ENCODE measurements at places on chromosomes 7 and 10.

- no peak for DNase-seq
Measured at GRCh38 chr10:46092524-46093081, 46.5 kb upstream of the MSMB start.

GRCh38 chr7:28980451-28981160 is 22.5 kb upstream of the TRIL start:
- no peak for DNase-seq

DNA sequence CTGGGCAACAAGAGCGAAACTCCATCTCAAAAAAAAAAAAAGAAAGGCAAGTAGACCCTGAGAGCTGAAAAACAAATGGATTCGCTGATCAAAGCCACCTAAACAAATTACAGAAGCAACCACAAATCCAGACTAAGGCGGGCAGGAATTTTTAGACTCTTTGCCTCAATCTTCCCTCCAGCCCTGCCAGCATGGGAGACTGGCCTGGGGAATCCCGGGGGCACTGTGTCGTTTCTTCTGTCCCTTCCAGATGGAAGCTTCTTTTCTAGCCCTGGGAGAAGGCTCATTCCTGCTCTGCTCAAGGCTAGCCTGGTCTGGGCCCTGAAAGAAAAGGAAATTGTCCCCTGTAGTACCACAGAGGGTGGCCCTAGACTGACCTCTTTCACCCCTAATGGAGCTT is 15.6 kb upstream of the SERPINE1 start:
- no peak for DNase-seq

- no peak for DNase-seq
Measured at GRCh38 chr10:30396293-30396692, 37.7 kb upstream of the MAP3K8 start.

- DNase-seq: no peak
Measured at GRCh38 chr10:35216303-35216905, 89.8 kb downstream of the CREM start.

DNA sequence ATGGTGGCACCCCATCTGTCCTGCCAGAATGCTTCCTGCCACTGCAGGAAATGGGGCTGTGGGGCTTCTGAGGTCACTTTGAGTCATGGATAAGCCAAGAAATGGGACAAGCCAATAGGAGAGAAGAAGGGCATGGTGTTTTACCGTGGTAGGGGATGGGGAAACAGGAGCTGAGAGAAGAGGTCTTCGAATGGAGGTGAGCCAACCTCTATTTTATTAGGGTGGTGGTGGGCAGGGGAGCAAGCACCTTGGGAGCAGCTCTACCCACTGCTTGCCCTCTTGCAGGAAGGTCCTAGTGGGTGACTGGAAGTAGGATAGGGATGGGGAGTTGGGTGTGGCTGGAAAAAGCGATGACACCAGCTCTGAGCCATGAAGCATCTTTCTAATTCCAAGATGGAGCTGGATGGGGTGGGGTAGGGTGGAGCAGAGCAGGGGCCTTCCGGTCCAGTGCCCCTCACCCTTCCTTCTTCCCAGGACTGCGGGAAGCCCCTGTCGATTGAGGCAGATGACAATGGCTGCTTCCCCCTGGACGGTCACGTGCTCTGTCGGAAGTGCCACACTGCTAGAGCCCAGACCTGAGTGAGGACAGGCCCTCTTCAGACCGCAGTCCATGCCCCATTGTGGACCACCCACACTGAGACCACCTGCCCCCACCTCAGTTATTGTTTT is 9.1 kb downstream of the ZYX start:
- DNase-seq: no peak

All from anterior cingulate cortex (tissue), 58 donors.